CD8-positive, alpha-beta memory T cell (primary cell): ENCODE measurements at places on chromosomes 2 and 18. TPM values are rescaled to one million over a fixed set of nuclear protein-coding genes. Genes with fewer than 3 reads are reported as not detected.

Gene TP53I3
- 4.3 TPM for total RNA-seq

DNA sequence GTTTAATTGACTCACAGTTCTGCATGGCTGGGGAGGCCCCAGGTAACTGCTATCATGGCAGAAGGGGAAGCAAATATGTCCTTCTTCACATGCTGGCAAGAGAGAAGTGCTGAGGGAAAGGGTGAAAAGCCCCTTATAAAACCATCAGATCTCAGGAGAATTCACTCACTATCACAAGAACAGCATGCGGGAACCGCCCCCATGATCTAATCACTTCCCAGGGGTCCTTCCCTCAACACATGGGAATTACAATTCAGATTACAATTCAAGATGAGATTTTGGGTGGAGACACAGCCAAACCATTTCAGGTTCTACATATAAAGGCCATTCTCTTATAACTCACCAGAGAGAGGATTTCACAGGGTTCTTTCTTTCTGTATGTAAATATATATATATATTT lies 62.9 kb downstream of the VRK2 start:
- no peak for DNase-seq

GRCh38 chr2:189446780-189447179 lies 5.5 kb downstream of the WDR75 start:
- no peak for DNase-seq

GRCh38 chr2:32284321-32284720 lies 6.6 kb downstream of the YIPF4 start:
- DNase-seq = no peak

Gene COL4A3
- total RNA-seq = not detected

GRCh38 chr2:108182489-108182888 lies 57.3 kb upstream of the SULT1C3 start:
- DNase-seq = no peak

Gene ARHGAP15
- 41.4 TPM for total RNA-seq

Gene KHK
- total RNA-seq = 14.5 TPM
